ENCODE measurements at places on chromosomes 1 and 21. TPM values are rescaled to one million over a fixed set of nuclear protein-coding genes. Genes with fewer than 3 reads are reported as not detected.

Gene HES2
- polyA plus RNA-seq, result 0.22 TPM

Gene C8A
- polyA plus RNA-seq, result not detected

Gene COL9A2
- 21.9 TPM for polyA plus RNA-seq

Gene CGN
- 33.7 TPM for polyA plus RNA-seq

GRCh38 chr1:113787663-113788062 lies 24.6 kb downstream of the RSBN1 start:
- no peak for DNase-seq

GRCh38 chr21:35548904-35549615 lies 500.0 kb upstream of the RUNX1 start:
- no peak for DNase-seq

- DNase-seq, result no peak
Measured at GRCh38 chr1:5637171-5637570, 355.1 kb downstream of the NPHP4 start.

DNA sequence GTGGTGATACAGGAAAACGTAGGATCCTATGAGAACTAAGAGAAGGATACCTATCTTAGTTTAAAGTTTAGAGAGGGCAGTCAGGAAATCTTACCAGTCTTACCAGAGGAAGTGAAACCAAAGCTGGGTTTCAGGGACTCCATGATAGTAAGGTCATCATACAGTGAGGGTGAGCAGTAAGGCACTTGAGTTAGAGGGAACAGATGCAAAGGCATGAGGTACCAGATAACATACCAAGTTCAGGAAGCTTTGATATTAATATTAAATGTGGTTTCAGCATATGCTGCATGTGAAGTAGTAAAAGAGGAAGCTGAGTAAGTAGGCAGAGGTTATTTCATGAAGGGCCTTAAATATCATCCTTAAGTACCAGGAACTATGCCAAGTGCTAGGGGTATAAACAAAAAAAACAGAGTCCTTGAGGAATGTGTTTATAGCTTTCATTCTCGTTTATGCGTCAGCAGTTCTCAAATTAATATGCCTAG lies 16.9 kb downstream of the ATG4C start:
- DNase-seq, result no peak

Data from right lung (tissue), 10 donors.